ENCODE measurements at places on chromosomes 2 and 18. TPM values are rescaled to one million over a fixed set of nuclear protein-coding genes. Genes with fewer than 3 reads are reported as not detected.

The TMBIM1 gene
- total RNA-seq, result 78.6 TPM

DNA sequence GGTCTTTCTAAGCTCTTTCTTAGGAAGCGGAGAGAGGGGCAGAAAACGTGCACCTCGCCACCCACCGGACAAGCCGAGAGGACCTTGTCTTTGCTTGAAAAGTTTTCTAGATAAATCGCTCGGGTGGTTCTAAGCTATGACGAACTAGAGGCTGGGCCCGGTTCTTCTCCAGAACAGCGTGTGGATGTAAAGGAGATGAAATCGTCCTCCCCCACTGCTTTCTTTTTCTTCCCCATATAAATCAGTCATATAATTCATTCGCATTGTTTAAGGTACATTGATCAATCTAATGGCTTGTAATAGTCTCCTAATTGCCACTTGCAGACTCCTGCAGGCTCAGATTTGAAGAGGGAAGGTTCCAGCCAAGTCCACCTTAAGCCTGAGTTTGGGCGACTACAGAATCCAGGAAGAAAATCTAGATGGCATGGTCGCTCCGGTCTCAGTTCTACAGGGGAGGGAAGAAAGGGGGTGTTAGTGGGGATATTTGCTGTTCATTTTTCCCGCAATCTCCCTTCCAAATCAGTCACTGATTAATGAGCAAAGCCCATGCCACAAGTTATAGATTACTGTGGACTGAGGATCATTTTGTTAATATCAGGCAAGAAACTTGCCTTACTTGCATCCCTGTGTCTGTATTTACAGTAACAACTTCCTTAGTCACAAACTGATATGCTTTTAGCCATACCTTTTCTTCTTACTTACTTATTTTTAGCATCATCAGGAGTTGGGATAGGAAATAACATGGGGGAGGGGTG is 5.6 kb upstream of the SP9 start:
- DNase-seq, result no peak
- H3K4me1 ChIP-seq, result peaks cover 4% of the 10 kb centered on the region
- peaks cover 96% of the 10 kb centered on the region for H3K27me3 ChIP-seq
- H3K4me3 ChIP-seq, result no peak overlapping the region
- no peak overlapping the region for H3K27ac ChIP-seq

The LINC00305 gene
- not detected for total RNA-seq

The CNTNAP5 gene
- not detected for total RNA-seq

The MAPK4 gene
- total RNA-seq, result not detected

The ELP2 gene
- 161 TPM for total RNA-seq

GRCh38 chr2:94997981-94998930 is 27.3 kb upstream of the MAL start:
- no peaks in the 10 kb centered on the region for H3K36me3 ChIP-seq
- no peak overlapping the region for H3K4me3 ChIP-seq
- no peak overlapping the region for H3K27ac ChIP-seq
- no peaks in the 10 kb centered on the region for H3K4me1 ChIP-seq

- H3K4me1 ChIP-seq, result no peaks in the 10 kb centered on the region
- H3K36me3 ChIP-seq, result no peaks in the 10 kb centered on the region
- no peak overlapping the region for H3K4me3 ChIP-seq
- DNase-seq, result no peak
- peaks cover 39% of the 10 kb centered on the region for H3K27me3 ChIP-seq
- no peak overlapping the region for H3K27ac ChIP-seq
Measured at GRCh38 chr2:10467401-10467800, 19.3 kb upstream of the ODC1 start.

The FASTKD2 gene
- 70.3 TPM for total RNA-seq

DNA sequence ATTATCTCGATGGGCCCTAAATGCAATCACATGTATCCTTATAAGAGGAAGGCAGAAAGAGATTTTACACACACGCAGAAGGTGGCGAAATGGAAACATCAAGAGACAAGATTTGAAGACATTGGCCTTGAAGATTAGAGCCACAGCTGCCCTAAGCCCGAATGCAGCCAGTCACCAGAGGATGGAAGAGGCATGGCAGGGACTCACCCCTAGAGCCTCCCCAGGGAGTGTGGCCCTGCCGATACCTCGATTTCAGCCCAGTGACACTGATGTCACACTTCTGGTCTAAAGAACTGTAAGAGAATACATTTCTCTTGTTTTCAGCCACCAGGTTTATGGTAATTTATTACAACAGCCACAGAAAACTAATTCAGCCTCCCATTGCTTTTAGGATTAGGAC is 17.4 kb downstream of the TTC39C start:
- no peak for DNase-seq
- H3K27ac ChIP-seq, result no peak overlapping the region
- H3K27me3 ChIP-seq, result no peaks in the 10 kb centered on the region
- no peak overlapping the region for H3K4me3 ChIP-seq
- H3K4me1 ChIP-seq, result peaks cover 7% of the 10 kb centered on the region
- H3K36me3 ChIP-seq, result no peaks in the 10 kb centered on the region

DNA sequence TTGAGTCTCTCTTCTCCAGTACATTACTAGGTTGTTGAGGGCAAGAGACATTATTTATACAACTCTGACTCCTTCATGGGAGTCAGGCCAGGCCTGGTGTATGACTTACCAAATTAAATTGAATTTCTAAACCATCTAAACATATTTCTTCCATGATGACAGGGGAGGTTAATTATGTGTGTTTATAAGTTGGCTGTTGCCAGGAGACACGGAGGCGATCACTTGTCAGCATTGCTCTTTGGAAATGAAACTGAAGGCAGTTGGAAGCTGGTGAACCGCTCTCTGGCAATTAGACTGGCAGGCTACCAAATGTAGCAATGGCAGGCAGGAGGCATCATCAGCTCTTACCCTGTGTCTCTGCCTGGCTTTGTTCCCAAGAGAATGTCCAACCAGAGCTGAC is 241.4 kb downstream of the KCNS3 start:
- H3K4me1 ChIP-seq, result no peaks in the 10 kb centered on the region
- H3K27me3 ChIP-seq, result peaks cover 3% of the 10 kb centered on the region
- no peak overlapping the region for H3K27ac ChIP-seq
- H3K4me3 ChIP-seq, result no peak overlapping the region
- DNase-seq, result peak; percentile 65

DNA sequence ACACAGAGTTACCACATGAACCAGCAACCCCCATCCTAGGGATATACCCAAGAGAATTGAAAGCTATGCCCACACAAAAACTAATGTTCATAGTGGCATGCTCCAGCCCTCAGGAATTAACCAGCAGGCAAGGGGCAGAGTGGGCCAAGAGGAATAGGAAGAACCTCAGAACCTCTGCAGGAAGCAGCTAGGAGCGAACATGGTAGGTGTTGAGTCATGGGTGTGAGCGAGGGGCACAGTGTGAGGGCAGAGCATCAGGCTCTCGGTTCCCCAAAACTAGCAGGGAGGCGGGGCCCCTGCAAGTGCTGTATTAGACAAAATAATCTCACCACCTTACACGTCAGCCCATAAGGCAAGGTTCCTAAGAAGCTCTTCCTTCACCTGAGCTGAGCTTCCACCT is 5.6 kb upstream of the RUFY4 start:
- no peak for DNase-seq
- peaks cover 74% of the 10 kb centered on the region for H3K27me3 ChIP-seq
- H3K36me3 ChIP-seq, result no peaks in the 10 kb centered on the region
- H3K27ac ChIP-seq, result no peak overlapping the region
- no peak overlapping the region for H3K4me3 ChIP-seq

The SPATA3 gene
- total RNA-seq, result not detected

- H3K27ac ChIP-seq, result no peak overlapping the region
- DNase-seq, result peak; percentile 34
- H3K36me3 ChIP-seq, result no peaks in the 10 kb centered on the region
Measured at GRCh38 chr2:150459281-150459680, 28.2 kb downstream of the RND3 start.

The SERPINB10 gene
- not detected for total RNA-seq

DNA sequence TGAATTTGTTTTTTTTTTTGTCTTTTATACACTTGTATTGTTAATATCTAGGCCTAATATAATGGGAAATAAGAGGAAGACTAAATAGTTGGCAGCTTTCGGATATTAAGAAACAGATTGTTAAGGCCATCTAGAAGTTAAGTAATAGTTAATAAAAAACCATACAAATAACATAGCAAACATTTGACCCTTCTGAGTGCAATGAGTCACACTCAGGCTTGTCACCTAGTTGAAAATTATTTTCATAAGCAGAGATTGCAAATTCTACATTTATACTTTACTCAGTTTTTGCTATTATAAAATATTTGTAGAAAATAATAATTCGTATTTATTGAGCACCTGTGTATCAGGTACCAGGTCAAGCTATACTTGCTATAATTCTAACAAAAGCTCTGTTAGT is 2.4 kb downstream of the NUP35 start:
- H3K36me3 ChIP-seq, result peaks cover 2% of the 10 kb centered on the region
- no peak overlapping the region for H3K27ac ChIP-seq
- no peak for DNase-seq
- H3K4me3 ChIP-seq, result no peak overlapping the region
- H3K4me1 ChIP-seq, result peaks cover 4% of the 10 kb centered on the region

The PLGLB2 gene
- 0.72 TPM for total RNA-seq

The POTEJ gene
- not detected for total RNA-seq

DNA sequence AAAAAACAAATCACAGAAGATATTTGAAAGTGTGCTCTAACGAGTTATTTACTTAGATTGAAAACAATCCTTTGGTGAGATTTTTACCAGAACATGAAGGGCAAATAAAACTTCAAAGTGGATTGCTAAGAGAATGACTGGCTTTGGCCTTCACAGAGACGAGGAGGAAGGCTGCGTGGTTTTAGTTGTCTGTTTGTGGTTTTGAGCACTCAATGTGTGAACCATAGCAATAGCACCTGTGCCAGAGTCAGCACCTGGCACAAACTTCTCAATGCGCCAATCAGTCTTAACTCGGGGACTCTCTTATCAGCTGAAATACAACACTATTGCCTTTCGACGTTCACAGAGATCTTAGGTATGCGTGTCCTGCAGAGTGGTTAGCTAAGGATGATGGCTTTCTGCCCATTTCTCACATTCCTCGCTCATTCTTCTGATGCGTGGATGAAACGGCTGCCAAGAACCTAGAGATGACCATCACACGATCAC is 70.0 kb downstream of the MBP start:
- H3K4me3 ChIP-seq, result no peak overlapping the region
- 0 out of 2 replicates have a peak overlapping the region, but pooled peaks have one; percentile 11 for H3K27ac ChIP-seq
- no peaks in the 10 kb centered on the region for H3K27me3 ChIP-seq
- peak; percentile 48 for DNase-seq
- H3K4me1 ChIP-seq, result peaks cover 31% of the 10 kb centered on the region
- no peaks in the 10 kb centered on the region for H3K36me3 ChIP-seq

DNA sequence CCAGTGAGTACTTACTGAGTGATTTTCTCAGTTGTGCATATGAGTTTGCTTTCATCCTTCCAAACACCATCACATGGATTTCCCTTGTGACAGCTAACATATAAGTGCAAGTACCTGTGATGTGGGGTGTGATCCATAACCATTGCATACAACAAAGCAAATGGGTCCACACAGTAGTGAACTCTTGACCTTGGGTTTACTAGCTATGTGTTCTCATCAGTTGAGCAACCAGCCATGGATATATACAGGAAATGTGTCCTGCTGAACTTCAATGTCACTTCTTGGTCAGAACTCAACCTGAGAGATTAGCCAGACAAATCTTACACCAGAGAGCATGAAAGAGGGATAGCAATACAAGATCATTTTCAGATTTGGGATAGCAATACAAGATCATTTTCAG is 420.9 kb upstream of the KCNH7 start:
- H3K4me3 ChIP-seq, result no peak overlapping the region
- H3K27me3 ChIP-seq, result peaks cover 2% of the 10 kb centered on the region
- no peaks in the 10 kb centered on the region for H3K36me3 ChIP-seq
- no peak for DNase-seq
- no peak overlapping the region for H3K27ac ChIP-seq
- H3K4me1 ChIP-seq, result no peaks in the 10 kb centered on the region

DNA sequence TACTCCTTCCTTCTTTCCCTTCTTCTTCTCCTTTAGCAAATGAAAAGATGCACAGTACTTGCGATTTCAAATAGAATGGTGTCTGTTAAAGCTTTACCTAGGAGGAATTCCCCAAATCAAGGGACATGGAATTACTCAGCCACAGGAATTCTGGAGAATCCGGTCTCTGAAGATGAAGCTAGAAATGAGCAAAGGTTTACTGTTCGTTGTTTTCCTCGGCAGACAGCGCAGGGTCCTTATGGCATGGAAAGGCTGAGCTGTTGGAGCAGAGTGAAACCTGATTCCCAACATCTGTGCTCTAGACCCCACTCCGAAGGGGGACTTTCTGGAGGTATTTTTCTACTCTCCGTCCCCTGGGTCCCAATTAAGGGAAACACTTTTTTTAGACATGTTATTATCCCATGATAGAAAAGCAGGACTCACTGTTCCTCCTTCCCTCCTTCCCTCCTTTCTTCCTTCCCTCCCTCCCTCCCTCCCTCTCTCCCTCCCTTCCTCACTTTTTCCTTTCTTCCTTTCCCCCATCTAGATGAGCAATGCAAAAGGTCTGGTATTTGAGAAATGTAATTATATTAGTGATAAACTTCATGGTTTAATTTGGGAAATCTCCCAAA is 47.1 kb downstream of the CDCA7 start:
- no peaks in the 10 kb centered on the region for H3K4me1 ChIP-seq
- DNase-seq, result peak; percentile 8
- no peak overlapping the region for H3K27ac ChIP-seq
- H3K4me3 ChIP-seq, result 0 out of 2 replicates have a peak overlapping the region, but pooled peaks have one; percentile 1

The PDCD1 gene
- total RNA-seq, result not detected

DNA sequence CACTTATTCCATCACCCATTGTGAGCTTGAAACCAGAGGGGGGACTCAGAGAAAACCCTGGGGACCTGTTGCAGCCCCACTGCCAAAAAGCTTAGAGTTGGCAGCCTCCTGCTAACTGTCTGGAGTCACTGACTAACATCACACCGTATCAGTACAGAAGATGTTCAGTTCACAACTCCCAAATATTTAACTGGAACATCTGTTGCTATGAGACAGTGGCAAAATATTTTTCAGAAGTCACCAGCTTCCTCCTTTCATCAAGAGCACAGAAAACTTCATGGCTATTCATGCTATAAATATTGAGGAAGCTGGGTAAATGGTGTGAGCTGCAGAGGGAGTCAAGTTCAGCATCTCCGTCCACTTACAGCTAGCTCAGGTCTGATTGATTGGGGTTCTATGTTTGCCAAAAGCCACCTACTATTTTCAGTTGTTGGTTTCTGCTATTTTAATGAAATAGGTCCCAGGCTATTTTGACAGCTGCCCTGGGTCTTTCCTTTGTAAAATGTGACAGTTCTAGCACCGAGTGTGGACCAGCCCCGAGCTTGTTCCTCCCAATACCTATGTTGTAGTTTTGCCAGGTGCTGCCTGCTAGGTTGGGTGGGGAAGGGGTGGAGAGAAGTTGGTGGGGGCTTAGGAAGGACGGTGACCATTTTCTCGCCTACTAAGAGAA is 9.8 kb downstream of the TUBB6 start:
- H3K27me3 ChIP-seq, result no peaks in the 10 kb centered on the region
- peaks cover 60% of the 10 kb centered on the region for H3K36me3 ChIP-seq
- no peak overlapping the region for H3K4me3 ChIP-seq
- peak overlapping the region; percentile 31 for H3K27ac ChIP-seq
- DNase-seq, result peak; percentile 85
- peaks cover 17% of the 10 kb centered on the region for H3K4me1 ChIP-seq
